ENCODE measurements at places on chromosomes 1 and 21.

DNA sequence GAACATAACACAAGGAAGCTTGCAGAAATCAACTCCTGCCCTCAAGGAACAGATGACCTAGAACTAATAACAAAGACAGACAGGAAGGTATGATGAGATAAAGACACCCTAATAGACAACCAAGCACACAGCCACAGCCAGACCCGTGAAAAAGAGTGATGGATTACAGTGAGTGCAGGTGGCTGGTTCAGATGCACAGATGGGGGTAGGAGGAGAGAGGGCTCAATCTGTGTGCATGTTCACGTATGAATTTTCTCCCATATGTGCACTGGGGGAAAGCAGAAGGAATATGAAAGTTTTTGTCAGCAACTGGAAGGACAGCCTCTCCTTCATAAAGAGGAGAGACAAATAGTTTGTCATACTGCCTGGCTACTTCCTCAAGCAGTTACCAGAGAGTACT, 367.1 kb downstream of the PBX1 start:
- DNase-seq: no peak

GRCh38 chr1:228037401-228038386, 30.9 kb downstream of the WNT3A start:
- peak; percentile 67 for DNase-seq

- DNase-seq: peak; percentile 5
Observed at GRCh38 chr21:37878946-37879660, 37.2 kb downstream of the KCNJ6 start.

DNA sequence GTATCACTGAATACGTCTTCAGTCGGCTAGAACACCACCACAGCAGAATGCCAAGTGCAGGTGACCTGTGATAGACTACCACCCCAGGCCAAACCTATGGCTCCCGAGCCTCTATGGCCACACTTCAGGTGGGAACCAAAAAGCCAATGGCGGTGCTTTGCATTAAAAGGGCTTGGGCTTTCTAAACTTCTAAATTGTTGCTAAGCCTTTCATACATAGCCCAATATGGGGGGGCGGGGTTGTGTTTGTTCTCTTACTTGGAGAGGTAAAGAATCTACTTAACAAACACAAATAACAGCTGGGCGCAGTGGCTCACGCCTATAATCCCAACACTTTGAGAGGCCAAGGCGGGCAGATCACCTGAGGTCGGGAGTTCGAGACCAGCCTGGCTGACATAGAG, 19.7 kb downstream of the USP48 start:
- DNase-seq: no peak

GRCh38 chr1:108947871-108948525, 15.3 kb downstream of the CLCC1 start:
- DNase-seq: no peak

DNA sequence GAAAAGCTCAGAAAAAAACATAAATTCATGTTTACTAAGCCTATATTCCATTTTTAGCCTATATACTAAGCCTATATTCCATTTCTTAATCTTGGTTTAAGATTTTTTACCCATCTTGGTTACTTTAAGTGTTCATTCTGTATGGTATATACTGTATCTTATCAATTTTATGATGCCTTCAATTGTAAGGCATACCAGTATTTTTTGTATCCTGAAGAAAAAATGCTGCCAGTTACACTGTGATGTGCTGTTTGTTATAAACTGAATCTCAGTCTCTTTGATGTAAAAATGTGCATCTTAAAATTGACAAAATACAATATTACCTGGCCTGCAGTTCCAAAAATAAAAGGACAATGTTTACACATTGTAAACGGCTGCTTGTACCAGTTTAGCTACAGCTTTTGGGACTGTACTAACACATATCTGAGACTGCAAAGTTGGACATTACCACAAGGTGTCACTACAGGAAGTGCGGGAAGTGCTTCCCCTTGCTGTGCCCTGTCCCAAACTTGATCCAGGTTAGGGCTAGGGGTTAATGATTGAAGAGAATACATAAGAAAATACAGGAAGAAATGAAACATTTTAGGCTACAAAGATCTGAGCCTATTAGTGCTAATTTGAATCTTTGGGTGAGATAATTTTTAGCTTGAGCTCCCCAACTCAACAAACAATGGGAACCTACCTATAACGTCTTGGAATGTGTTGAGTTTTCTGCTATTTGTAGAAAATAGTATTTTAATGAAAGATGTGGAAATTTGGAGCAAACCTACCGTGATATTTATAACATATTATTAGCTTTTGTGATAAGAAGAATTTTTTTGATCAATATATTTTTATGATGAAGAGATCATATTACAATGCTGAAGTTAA, 108.9 kb downstream of the LBR start:
- peak; percentile 17 for DNase-seq

DNA sequence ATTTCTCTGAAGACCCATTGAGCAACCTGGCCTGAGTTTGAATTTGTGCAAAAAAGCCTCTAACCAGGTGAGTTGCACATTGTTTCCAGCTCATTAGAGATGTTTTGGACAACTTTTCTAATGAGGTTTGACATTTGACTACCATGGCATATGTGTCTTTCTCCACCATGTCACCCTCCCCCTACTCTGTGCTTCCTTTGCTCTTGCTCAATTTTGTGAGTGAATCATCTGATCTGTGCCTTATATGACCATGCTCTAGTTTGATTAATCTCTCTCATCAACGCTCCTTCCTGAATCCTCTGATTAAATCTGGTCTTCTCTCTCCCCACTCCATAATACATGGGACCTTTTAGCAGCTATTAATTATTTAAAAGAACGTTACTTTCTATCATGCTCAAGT, 144.8 kb upstream of the SAMSN1 start:
- DNase-seq: no peak

DNA sequence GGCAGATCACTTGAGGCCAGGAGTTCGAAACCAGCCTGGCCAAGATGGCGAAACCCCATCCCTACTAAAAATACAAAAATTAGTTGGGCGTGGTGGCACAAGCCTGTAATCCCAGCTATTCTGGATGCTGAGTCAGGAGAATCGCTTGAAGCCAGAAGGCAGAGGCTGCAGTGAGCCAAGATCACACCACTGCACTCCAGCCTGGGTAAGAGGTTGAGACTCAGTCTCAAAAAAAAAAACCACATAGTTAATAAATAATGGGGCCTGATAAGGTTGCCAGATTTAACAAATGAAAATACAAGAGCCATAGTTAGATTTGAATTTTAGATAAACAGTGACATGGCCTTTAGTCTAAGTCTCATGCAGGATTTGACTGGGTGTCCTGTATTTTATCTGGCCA, 175.7 kb downstream of the ZZZ3 start:
- no peak for DNase-seq

DNA sequence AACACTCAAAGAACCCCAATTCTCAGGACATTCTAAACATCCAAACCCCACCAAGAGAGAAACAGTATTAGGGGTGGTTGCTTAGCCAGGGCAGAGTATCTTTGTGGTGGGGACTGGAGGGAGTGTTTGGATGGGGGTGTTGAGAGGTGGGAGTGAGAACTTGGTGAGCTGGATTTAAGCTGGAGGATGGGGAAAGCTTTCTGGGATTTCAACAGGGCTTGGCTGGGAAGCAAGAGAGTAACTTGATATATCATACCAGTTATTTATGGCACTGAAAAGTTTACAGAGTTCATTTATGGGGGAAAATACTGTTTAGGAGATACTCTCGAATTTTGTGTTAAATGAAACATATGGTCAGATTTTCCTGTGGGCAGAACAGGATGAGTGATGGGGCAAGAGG, 6.8 kb upstream of the CNIH3 start:
- DNase-seq: no peak

GRCh38 chr1:203146042-203146369, 18.5 kb downstream of the ADORA1 start:
- DNase-seq: no peak

DNA sequence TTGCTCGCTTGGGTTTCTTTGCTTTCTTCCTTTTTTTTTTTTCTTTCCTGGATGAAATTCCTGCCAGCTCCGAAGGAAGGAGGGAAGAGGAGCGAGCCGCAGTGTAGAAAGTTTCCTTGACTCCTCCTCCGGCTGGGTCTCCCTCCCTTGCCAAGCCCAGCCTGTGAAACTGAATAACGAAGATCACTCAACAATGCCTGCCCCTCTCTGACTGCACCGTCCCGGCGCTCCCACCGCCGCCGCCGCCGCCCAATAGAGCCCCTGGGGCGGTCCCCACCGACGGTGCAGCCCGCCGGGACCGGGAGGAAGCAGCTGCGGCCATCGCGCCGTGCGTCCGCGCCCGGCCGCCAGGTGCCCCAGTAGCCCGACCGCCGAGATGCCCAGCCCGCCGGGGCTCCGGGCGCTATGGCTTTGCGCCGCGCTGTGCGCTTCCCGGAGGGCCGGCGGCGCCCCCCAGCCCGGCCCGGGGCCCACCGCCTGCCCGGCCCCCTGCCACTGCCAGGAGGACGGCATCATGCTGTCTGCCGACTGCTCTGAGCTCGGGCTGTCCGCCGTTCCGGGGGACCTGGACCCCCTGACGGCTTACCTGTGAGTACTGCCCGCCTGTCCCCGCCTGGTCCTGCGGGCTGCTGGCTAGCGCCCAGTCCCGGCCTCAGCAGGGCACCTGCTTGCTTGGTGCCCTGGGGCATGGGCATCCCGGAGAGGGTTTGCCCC, at the start of gene LGR6:
Gene LGR6, plus strand, starts transcription at position 186 of the 714 bp plus-strand sequence. Its CDS starts 191 bp downstream, at position 377.
- DNase-seq: no peak

DNA sequence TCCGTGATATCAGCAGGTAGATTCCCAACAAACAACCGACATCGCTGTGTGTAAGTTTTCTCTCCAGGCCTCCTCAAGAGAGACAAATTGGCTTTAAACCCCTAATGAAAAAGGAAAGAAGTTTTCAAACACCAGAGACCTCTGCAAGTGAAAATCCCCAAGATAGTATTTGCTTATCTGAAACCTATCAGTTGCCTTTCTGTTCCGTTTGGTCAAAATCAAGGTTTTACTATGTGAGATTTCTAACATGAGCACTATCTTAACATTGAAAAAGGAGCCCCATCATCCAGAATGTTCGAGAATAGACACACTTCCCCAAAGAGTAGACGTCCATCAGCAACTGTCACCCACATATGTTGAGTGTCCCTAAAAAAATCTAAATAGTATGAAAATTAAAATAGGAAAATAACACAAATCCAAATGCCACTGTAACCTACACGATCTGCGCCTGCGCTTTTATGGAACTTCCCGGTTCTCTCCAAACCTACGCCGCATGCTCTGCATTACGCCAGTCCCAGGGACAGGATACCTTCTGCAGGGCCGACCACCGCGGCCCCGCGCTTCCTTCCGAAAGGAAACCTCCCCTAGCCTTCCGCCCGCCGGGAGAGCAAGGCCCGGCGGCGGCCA, 1.4 kb downstream of the SFPQ start:
- DNase-seq: no peak

DNA sequence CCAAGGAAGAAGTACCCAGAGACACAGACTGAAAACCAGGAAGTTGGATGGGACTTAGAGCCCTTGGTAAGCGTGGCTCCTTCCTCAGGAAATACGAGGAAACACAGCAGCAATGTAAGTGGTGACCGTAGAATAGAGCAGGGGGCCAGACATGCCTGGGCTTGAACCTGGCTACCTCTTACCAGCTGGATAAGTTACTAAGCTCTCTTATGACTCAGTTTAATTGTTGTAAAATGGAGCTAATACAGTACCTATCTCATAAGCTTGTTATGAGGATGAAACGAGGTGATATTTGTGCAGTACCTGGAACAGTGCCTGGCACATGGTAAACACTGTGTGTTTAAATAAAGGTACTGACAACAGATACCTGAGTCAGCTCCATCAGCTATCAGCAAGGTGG, 19.2 kb downstream of the EBNA1BP2 start:
- no peak for DNase-seq

- peak; percentile 54 for DNase-seq
Observed at GRCh38 chr1:155976062-155976912, 2.1 kb downstream of the ARHGEF2 start.

DNA sequence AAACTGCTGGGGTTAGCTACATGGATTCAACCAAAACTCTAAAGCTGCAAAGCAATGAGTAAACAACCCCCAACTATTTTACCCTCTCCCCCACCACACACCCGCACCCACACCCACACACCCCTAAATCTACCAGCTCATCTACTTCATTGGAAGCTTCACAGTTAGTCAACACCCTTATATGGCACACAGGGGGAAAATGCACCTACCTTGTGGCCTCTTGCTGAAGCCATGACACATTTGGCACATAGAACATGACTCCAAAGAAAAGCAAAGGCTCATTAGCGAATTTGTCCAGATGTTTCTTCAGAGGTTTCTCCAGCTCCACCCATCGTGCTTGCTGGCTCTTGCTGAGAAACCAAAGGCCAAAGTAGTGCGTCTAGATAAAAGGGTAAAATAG, 99.8 kb downstream of the PTPN14 start:
- peak; percentile 72 for DNase-seq

DNA sequence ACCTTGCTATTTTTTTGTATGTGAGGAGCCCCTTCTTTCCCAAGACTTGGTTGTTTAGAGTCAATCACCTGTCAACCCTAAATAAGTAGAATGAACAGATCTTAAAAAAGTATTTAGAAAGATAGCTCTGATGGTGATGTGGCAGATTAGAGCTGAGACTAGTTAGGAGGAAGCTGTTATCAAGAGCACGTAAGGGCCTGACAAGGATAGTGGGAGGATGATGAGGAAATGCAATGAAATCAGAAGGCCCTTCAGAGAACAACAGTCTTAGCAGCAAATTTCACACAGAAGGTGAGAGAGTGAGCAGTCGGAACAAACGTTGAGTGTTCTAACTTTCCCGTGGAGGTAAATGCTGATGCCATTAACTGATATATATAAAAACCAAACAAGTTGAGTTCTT, 15.9 kb upstream of the S1PR1 start:
- no peak for DNase-seq

- no peak for DNase-seq
Observed at GRCh38 chr21:38902608-38903445, 97.1 kb downstream of the ETS2 start.

DNA sequence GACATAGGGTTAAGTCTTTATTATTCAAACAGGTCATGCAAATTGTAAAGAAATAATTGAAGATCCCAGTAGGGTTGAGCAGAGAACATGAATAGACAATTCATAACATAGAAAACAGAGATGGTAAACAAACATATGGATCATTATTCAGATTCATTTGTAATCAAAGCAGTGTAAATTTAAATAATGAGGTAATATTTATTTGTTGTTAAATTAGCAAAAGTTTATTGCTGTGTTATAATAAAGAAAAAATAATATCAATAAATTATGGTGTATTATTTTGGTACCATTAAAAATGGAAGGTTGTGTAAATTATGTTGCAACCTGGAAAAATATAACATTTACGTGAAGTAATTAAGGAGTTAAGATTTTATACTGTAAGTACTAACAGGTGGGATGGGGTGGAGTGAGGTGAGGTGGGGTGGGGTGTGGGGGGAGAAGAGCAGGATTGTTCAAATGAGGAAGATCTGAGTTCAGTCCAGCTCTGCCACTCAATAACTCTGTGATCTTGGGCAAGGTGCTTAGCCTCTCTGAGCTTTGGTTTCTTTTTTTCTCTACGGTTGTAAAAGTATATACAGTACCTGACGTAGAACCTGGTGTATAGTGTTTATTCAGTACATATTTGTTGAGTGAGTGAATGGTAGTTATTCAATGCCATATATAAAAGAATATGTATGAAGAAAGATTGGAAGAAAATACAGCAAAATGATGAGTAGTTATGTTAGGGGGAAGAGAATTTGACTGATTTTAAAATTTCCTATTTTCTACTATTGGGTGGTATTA, 140.3 kb upstream of the KIF26B start:
- DNase-seq: no peak

GRCh38 chr1:167145965-167146364, 52.1 kb downstream of the STYXL2 start:
- DNase-seq: no peak
